ENCODE measurements at places on chromosomes 1 and 21. TPM values are rescaled to one million over a fixed set of nuclear protein-coding genes. Genes with fewer than 3 reads are reported as not detected.

GRCh38 chr21:27024301-27024700 is 57.4 kb upstream of the ADAMTS5 start:
- H3K4me1 ChIP-seq = peaks cover 7% of the 10 kb centered on the region
- no peak for DNase-seq
- H3K27me3 ChIP-seq = no peaks in the 10 kb centered on the region
- H3K4me3 ChIP-seq = no peak overlapping the region
- no peak overlapping the region for H3K27ac ChIP-seq
- H3K36me3 ChIP-seq = no peaks in the 10 kb centered on the region

DNA sequence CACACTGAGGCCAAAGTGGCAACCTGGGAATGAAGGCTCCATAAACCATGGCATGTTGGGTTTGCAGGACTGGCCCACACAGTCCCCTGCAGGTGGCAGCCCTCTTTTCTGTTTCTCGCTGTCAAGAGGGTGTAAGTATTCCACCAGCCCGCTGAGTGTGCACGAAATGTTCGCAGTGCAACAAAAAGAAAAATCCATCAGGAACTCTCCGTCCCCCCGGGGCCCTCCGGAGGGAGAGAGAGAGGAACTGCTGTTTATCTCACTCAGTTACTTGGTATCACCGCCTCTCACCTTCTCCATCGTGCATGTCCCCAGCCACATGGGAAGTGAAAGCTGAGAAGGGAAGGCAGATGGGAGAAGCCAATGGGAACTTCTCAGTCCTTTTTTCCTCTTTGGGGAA is 38.3 kb downstream of the NCF2 start:
- H3K27me3 ChIP-seq = no peaks in the 10 kb centered on the region
- DNase-seq = no peak
- H3K4me3 ChIP-seq = no peak overlapping the region
- H3K27ac ChIP-seq = peak overlapping the region; percentile 17

- H3K4me1 ChIP-seq = peaks cover 85% of the 10 kb centered on the region
- peak overlapping the region; percentile 20 for H3K4me3 ChIP-seq
- DNase-seq = no peak
Observed at GRCh38 chr1:230824919-230825721, 43.2 kb downstream of the C1orf198 start.

- peaks cover 41% of the 10 kb centered on the region for H3K4me1 ChIP-seq
- no peaks in the 10 kb centered on the region for H3K36me3 ChIP-seq
- no peaks in the 10 kb centered on the region for H3K27me3 ChIP-seq
- peak overlapping the region; percentile 91 for H3K27ac ChIP-seq
Observed at GRCh38 chr1:234498448-234499118, 19.6 kb upstream of the TARBP1 start.

- H3K4me3 ChIP-seq = no peak overlapping the region
- no peaks in the 10 kb centered on the region for H3K36me3 ChIP-seq
- no peaks in the 10 kb centered on the region for H3K4me1 ChIP-seq
Observed at GRCh38 chr1:10987840-10988417, 24.5 kb upstream of the TARDBP start.

DNA sequence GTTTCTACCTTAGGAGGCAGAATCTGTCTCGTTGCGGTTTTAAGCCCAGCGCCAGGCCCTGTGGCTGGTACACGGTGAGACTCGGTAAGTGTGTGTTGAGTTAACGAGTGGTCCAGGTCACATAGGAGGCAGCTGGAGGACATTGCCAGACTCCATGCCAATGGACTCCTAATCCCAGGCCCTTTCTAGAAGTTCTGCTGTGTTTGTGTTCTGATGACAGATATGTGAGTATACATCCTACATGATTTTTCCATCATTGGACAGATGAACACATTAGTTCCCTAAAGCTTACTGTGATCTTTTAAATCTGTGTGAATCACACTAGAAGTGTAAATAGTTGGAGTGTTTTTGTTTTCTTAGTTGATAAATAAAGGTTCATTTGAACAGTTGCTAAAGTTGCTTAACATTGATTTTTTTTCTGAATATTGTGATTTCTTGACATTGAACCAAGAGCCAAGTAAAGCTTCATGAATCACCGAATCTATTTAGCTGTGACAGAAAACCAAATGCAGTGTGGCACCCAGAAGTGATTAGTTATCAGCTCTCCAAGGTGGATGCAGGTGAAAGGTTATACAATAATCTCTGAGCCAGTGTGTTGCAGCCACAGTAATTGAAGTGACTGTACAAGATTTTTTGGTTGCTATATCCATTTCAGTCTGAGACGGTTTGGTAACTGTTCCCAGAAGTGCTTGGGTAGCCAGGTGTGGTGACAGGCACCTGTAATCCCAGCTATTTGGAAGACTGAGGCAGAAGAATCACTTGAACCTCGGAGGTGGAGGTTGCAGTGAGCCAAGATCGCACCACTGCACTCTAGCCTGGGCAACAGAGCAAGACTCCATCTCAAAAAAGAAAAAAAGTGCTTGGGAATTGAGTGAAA is 46.3 kb downstream of the DOP1B start:
- peak overlapping the region; percentile 54 for H3K27ac ChIP-seq
- H3K27me3 ChIP-seq = no peaks in the 10 kb centered on the region
- H3K4me1 ChIP-seq = peaks cover 24% of the 10 kb centered on the region
- peaks cover 12% of the 10 kb centered on the region for H3K36me3 ChIP-seq

DNA sequence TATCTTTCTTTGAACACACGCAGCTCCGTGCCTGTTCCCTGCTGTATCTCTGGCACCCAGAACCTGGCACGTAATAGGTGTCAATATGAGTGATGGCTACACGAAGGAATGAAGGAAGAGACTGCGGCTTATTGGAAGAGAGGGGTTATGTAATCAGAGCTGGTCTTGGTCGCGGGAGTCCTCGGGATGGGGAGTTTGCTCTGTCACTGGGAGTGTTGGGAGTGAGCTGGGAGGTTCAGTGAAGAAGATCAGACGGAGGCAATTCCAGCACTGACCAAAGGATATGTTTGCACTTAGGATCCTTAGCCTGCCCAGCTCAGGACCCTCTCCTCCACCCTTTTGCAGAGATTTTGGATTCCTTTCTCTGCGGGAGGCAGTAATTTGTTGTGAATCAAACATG is 709.1 kb downstream of the PTPRU start:
- H3K4me3 ChIP-seq = no peak overlapping the region
- no peak for DNase-seq
- H3K36me3 ChIP-seq = no peaks in the 10 kb centered on the region
- no peak overlapping the region for H3K27ac ChIP-seq

DNA sequence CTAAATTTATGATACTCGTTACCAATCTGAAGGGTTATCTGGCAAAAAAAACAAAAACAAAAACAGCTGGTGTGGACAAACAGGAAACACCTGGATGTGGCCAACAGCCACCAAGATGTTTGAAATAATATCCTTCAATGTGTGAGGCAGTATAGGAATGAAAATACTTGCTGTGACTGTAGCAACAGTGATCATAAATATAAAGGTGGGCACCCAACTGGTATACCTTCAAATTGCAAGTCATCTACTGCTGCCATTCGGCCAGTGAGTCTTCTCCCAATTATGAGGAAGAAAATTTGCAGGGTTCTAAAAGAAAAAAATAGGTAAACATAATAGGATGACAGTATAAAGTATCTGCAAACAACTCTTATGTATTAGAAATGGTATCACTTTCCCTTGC is 916 bp downstream of the YIPF1 start:
- no peak for DNase-seq
- peaks cover 21% of the 10 kb centered on the region for H3K36me3 ChIP-seq
- peaks cover 19% of the 10 kb centered on the region for H3K4me1 ChIP-seq
- H3K27ac ChIP-seq = peak overlapping the region; percentile 83
- H3K27me3 ChIP-seq = no peaks in the 10 kb centered on the region
- peak overlapping the region; percentile 96 for H3K4me3 ChIP-seq

DNA sequence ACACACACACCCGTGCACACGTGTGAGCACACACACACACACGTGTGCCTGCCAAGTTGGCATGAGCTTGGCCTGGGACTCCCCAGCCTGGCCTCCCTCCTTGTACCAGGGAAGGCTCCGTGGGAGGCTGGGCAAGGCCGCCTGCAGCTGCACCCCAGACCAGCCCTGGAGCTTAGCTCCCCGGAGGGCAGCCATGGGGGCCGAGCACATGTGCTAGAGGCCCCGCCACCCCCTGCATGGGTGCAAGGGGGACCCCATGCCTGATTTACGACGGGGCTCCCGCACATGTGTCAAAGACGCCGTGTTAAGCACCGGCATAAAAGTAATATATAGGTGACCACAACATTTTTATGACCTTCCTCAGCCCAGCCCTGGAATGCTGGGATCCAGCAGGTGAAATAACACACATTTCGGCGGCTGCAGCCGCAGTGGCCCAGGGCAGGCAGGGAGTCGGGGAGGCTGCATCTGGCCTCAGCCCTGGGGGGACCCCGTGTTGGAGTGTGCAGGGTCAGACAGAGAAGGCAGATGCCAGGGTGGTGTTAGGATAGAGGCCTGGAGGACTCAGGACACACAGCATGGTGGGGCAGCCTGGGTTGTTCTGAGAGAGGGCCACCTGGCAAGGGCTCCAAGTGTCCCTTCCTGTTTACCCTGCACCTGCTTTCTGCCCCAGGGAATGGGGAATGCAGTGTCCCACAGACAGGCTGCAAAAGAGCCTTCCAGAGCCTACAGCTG is 56.3 kb downstream of the WNT9A start:
- no peak for DNase-seq
- H3K36me3 ChIP-seq = no peaks in the 10 kb centered on the region
- no peak overlapping the region for H3K27ac ChIP-seq

RGS8 gene
- total RNA-seq = 0.05 TPM
